ENCODE measurements at places on chromosomes 2 and 18.

DNA sequence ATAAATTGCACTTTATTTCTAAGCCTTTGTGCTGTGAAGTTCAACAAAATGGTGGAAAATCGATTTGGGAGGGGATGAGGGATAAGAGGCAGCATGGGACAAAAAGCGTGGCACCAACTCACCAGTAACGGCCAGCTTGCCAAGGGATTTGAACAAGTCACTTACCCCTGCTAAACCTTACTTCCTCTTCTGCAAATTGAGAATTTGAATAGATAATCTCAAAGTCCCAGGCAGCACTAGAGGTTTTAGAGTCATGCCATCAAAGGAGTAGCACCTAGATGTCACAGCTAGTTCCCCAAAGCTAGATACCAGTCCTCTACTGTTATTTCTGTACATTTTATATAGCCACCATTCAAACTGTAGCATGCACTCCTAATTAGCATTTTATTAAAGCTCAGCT, 83.7 kb upstream of the VRK2 start:
- DNase-seq = no peak

- no peak for DNase-seq
Measured at GRCh38 chr2:184261331-184261730, 337.0 kb upstream of the ZNF804A start.

- no peak for DNase-seq
Measured at GRCh38 chr2:166375195-166375735, 479 bp downstream of the SCN9A start.

- no peak for DNase-seq
Measured at GRCh38 chr2:14301331-14301730, 331.2 kb upstream of the LRATD1 start.

- DNase-seq = peak; percentile 76
Measured at GRCh38 chr2:231545105-231545902, 15.1 kb upstream of the NMUR1 start.

DNA sequence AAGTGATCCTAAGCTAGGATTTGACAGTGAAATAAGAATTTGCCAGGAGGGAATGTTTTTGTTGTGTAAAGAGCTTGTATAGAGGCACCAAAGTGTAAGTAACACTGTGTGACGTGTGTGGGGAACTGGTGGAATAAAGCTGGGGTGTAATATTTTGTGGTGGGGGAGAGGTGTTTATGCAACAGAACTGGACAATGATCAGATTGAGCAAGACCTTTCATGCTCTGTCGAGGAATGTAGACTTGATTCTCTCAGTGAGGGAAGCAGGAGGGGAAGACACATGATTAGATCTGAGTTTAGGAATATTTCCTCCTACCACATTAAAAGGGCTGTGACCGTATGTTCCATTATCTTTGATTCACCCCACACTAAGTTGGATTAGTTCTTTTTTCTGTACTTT, 43.6 kb downstream of the EFEMP1 start:
- DNase-seq = no peak

DNA sequence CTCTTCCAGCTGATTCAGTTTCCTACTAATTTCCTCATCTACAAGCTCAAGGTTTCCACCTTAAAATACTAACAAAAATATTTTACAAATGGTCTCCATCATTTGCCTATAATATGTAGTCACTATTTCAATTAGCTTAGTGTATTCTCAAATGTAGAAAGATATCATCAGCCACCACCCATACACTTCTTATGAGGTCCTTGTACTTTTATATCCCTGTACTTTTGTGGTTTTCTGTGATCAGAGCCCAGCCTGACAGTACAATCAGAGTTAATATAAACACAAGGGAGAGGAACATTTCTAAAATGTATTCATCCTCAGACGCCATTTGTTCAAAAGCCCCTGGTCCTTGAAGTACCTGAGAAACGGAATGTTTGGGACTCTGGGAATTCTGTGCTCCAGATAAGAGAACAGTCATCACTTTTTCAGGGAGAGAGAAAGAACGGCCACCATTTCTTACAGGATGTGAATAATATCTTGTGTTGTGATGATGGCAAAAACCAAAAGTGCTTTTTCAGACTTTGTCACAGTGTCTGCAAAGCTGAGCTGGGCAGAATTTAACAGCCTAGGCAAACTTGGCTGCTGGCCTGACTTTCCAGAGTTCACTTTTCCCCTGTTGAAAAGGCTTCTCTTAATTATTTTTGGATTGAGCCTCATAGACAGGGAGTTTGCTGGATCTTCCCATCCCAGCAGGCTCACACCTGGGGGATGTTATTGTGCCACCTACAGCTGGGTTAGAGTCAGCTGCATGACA, 361.7 kb upstream of the ACVR2A start:
- no peak for DNase-seq

- no peak for DNase-seq
Measured at GRCh38 chr18:59324623-59324971, 6.1 kb upstream of the CPLX4 start.

DNA sequence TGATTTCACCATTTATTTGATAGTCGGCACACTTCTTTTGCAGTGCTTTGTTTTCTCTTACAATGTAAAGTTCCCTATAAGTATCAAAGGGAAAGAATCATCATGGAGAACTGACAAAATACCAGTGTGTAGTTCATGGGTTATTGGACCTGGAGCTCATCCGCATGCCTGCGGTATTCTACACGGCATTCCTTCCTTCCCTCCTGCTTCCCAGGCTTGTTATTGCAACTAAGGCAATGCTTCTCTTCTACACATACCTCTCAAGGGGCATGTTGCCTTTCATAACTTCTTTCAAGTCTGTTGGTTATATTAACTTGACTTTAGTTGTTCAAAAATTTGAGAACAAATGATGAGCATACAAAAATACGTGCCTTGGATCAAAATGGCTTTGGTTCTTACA, 24.3 kb upstream of the FAP start:
- DNase-seq = no peak

GRCh38 chr18:69161383-69162028, 239.2 kb upstream of the DOK6 start:
- DNase-seq = no peak

DNA sequence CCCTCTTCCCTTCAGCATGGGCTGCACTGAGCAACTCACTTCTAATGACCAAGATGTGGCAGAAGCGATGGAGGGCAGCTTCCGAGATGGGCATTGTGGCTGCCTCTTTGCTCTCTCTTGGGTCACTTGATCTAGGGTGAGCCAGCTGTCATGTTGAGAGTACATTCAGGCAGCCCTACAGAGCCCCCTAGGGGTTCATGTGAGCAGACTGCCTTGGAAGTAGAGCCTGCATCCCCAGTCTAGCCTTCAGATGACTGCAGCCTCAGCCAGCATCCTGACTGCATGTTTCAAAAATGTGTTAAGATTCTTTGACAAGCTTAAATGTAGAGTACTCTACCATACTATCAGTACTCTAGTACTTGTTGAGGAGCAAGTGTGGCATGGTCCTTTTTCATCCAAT, 143.9 kb downstream of the NCK2 start:
- DNase-seq = no peak

GRCh38 chr2:15412779-15413178, 148.4 kb downstream of the NBAS start:
- no peak for DNase-seq

GRCh38 chr2:39210846-39211245, 32.9 kb downstream of the CDKL4 start:
- DNase-seq = no peak

- no peak for DNase-seq
Measured at GRCh38 chr2:68454719-68455118, 12.4 kb downstream of the FBXO48 start.

DNA sequence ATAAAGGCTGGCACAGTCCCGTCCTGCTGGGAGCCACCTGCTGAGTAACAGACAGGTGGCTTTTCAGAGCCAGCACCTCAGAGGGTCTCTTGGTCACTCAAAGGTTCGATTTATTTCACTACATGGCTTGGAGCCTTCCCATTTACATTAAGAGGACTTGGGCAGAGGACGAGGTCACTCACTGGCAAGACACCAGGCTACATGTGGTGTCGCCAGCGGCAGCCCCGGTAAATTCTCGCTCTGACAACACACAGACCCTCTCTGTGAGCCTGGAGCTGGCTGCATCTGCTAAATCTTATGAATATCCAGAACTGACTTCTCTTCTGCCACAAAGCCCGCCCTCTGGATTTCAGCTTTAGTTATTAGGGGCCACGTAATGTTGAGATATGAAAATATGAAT, 254.7 kb downstream of the VAPA start:
- DNase-seq = no peak

DNA sequence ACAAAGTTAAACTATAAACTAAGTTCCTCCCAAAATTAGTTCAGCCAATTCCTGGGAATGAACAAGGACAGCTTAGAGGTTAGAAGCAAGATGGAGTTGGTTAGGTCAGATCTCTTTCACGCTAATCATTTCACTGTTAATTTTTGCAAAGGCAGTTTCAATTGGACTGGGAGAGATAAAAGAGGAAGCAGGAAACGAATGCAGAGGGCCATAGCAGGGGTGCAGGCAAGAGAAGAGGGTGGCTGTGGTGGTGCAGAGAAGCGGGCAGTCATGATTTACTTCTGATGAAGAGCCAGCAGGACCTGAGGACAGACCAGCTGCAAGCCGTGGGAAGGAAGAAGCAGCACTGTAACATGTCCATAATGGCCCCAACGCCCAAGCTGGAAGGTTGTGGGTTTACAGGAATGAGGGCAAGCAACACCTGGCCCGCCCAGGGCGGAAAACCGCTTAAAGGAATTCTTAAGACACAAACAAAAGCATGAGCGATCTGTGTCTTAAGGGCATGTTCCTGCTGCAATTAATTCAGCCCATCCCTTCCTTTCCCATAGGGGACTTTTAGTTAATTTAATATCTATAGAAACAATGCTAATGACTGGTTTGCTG, 4.1 kb upstream of the RMP24 start:
- DNase-seq = no peak

GRCh38 chr18:63162271-63163014, 157.1 kb downstream of the BCL2 start:
- no peak for DNase-seq

GRCh38 chr2:96503637-96504243, 1.4 kb downstream of the NEURL3 start:
- DNase-seq = no peak

DNA sequence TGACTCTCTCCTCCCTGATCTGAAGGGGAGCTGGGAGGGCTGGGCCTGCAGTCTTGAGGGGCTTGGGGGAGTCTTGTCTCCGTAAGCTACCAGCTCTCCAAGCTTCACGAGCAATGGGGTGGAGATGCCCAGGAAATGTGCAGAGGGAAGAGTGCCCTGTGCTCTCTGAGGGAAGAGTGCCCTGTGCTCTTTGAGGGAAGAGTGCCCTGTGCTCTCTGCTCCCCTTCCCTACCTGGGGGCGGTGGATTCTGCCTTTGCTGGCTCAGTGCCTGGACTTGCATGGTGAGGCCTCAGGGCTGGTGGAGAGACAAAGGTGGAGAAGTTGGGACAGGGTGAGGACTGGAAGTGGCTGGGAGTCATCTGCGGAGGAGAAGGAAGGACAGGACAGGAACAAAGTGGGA, 72.7 kb downstream of the TWIST2 start:
- DNase-seq = no peak

GRCh38 chr18:37698508-37699040, 133.0 kb upstream of the CELF4 start:
- DNase-seq = no peak

DNA sequence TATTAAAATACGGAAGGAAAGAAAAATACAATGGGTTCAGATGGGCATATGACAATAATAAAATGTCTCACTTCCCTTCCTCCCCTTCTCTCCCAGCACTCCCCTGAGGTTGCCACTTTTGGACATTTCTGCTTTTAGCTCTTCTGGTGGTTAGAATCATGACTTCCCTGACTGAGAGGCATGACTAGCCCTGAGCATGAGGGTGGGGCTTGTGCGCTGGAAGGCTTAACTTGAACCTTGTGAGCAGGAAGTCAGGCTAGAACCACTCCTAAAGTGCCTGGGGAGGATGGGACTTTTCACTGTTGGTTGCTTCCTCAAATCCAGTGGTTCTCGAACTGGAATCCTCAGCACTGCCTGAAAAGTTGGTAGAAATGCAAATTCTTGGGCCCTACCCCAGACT, 19.7 kb upstream of the ARHGAP25 start:
- no peak for DNase-seq

DNA sequence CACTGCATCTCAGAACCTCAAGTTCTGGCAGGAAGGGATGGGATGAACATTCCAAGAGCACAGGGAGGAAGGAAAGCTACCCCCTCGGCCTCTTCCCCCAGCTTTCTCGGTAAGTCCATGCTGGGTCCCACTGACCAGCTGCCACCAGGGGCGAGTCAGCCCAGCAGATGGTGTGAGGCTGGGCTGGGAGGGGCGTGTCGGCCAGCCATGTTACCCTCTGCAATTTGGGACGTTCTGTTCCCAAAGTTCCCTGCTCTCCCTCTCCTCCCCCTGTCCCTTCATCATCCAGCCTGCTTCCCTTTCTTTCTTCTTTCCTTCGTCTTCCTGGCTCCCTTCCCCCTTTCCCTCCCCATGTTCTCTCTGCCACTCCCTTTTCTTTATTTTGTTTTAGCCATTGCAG, 74.3 kb upstream of the TNP1 start:
- DNase-seq = no peak

GRCh38 chr2:239212929-239213642, 187.7 kb downstream of the HDAC4 start:
- no peak for DNase-seq

GRCh38 chr2:157375384-157375783, 49.8 kb upstream of the ERMN start:
- DNase-seq = no peak

GRCh38 chr2:135409436-135409835, 121.6 kb downstream of the ZRANB3 start:
- no peak for DNase-seq

DNA sequence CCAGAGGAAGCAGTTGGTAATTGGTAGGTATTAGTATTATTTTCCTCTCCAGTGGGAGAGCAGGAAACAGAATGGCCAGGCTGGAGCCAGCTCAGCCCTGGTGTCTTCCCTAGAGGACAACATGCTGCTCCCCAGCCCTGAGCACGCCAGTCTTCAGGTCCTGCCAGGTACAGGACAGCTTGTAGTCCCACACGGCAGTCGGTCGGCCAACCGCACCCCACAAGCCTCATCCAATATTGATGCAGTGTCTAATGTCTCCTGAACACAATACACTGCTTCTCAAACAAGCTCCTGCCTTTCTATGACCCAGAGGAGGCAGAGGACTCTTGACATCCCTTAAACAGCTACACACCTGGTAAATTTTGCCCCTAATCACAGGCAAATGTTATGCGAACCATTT, 71.0 kb upstream of the PPP1CB start:
- no peak for DNase-seq

GRCh38 chr2:18518116-18519111, 42.0 kb downstream of the RDH14 start:
- no peak for DNase-seq

DNA sequence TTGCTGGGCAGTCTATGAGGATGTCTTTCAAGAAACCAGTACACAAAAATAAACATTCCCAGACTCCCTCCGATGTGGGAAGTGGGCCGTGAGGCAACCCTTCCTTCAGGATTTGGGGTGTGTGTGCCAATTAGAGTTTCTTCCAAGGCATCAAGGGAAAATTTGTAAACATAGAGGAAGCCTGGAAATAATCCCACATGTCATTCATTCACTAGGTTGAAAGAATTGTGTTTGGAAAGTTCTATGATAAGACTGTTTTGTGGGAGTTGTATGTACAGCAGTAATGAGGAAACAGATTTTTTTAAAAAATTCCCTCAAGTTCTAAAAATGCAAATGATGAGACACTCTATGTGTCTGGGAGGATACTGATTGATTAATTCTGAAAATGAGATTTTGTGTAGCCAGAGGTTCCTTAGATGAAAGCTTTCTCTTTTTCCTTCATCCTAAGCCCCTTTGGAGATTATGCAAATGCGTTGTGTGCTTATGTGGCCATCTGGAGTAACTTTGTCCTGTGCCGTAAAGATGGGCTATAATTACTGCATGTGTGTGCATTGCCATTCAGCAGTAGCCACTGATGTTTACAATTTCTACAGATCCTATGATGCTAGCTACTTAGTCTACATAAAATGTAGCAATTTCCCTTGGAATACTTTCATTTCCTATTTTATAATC, 107.8 kb upstream of the TPO start:
- no peak for DNase-seq
